ENCODE measurements at places on chromosomes 6 and 20.

DNA sequence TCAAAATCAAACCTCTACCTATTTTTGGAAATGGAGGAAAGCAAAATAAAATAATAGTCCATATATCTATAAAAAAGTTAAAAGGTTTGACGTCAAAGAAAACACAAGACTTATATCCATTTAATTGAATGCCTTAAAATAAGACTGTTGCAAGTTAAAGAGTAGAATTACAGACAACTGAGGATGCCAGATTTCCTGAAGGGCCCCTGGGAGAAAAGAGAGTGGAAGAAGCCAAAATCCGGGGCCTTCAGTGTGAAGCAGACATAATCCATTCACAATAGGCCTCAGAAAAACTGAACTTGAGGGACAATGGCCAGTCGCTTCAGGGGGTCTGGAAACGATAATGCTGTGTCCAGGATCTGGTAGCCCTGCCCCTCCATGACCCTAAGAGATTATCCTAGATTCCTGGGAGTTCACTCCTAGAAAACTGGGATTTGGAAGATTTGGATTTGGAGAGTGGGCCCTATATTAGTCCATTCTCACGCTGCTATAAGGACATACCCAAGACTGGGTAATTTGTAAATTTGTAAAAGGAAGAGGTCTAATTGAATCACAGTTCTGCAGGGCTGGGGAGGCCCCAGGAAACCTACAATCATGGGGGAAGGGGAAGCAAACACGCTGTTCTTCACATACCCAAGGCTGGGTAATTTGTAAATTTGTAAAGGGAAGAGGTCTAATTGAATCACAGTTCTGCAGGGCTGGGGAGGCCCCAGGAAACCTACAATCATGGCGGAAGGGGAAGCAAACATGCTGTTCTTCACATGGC is 94.0 kb upstream of the SLC2A12 start:
- no peak for DNase-seq

GRCh38 chr6:35296931-35297600 is 552 bp upstream of the DEF6 start:
- no peak for DNase-seq

GRCh38 chr6:49563006-49563886 is 12.8 kb downstream of the C6orf141 start:
- DNase-seq = no peak

DNA sequence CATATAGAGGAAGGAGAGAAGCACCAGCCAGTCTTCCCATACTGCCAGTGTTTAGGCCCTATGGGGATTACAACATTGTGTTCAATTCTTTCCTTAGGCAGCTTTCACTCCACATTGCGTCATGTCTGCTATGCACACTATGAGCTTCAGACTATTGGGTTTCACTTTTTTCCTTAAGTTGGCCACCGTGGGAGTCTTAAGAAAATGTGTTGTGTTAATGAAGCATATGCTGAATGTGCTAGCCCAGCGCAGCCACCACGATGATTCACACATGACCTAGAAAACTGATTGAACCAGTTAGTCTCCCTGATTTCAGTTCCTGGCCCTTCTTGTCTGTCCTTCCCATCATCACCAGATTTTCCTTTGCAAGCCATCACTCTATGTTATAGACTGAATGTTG is 21.5 kb downstream of the TUBB2B start:
- DNase-seq = no peak

DNA sequence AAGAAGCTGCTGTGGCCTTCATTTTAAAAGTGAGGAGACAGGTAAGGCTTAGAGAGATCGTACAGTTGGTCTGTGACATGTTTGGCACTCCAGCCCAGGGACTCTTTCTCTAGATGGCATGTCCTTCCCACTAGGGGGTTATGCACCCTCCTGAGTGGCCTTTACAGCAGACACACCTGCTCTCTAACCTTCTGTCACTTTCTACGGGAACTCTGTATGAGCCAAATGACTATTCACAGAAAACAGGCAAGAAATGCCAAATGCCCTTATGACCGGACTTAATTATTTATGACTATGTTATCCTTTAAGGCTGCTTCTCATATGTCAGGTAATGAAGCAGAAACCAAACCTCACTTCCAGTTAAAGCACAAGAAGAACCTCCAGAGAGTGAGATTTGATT is 91.2 kb downstream of the MAP3K5 start:
- no peak for DNase-seq

DNA sequence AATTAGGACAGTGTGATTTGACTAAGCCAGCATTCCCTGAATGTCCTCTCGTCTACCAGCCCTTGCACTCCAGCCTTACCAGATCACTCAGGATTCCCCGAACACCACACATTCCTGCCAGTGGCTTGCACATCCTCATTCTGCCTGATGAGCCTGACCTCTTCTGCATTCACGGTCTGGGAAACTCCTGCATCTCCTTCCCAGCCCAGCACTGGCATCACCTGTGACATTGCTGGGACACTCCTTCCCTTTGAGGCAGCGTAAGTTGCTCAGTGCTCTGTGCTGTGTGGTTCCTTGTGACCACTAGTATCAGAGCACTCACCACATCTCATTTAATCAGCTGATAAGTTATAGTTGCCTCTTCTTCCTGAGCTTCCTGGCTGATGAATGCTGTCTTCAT is 17.3 kb downstream of the NCOA7 start:
- no peak for DNase-seq

DNA sequence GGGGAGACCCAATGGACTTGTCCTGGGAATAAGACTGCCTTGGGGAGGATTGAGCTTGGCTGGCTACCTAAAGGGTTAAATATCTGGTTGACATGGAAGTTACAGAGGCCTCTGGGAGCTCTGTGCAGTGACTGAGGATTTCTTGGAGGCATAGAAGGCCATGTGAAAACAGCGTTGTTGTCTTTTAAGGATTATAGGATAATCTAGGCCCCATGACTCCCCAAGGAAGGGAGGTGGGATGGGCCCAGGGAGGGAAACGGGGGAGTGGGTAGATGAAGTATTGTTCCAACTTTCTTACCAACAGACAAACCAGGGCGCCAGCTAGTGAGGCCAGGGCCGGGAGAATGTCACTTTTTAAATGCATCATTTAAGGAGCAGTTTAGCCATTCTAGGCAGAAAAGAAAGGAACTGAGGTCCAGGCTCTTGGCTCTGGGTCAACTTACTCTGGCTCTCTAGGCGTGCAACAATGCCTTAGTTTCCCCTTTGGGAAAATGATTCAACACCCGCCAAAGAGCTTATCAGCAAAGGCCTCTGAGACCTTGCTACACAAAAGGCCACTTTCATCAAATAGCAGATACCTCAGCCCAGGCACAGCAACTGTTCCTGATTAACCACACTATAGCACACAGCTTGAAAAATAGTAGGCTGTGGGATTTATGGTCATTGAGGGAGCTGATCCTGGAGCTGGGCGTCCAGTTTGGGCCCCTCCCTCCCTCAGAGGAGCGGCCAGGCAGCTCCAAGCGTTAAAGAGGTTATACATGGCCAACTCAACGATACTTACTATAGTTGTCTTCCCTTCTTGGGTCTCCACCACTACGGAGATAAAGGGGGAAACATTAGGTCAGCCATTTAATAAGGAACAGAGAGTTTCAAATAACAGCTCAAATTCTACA is 7.0 kb downstream of the MRPS18A start:
- DNase-seq = no peak

DNA sequence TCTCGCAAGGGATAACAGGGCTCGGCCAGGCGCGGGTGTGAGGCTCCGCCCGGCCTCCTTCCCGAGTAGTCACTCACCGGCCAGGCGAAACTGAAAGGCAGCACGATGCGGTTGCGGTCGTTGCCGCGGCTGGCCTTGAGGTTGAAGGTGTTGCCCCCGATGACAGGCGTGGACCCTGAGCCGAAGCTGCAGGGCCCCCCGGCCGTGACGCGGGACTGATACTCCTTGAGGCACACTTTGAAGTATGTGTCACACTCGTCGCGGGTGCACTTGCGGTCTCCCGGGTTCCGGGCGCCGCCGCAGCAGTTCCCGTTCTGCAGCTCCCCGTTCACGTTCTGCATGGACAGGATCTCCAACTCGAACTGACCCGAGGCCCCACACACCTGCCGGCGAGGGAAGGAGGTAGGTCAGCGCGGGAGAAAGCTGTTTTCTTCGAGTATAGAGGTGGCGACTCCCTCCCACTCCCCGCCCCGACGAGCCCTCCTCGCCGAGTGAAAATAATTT is 1.1 kb downstream of the JAG1 start:
- peak; percentile 10 for DNase-seq

- DNase-seq = no peak
Measured at GRCh38 chr6:118354641-118355040, 193.5 kb upstream of the PLN start.

- DNase-seq = no peak
Measured at GRCh38 chr6:145544041-145544440, 191.3 kb downstream of the EPM2A start.

DNA sequence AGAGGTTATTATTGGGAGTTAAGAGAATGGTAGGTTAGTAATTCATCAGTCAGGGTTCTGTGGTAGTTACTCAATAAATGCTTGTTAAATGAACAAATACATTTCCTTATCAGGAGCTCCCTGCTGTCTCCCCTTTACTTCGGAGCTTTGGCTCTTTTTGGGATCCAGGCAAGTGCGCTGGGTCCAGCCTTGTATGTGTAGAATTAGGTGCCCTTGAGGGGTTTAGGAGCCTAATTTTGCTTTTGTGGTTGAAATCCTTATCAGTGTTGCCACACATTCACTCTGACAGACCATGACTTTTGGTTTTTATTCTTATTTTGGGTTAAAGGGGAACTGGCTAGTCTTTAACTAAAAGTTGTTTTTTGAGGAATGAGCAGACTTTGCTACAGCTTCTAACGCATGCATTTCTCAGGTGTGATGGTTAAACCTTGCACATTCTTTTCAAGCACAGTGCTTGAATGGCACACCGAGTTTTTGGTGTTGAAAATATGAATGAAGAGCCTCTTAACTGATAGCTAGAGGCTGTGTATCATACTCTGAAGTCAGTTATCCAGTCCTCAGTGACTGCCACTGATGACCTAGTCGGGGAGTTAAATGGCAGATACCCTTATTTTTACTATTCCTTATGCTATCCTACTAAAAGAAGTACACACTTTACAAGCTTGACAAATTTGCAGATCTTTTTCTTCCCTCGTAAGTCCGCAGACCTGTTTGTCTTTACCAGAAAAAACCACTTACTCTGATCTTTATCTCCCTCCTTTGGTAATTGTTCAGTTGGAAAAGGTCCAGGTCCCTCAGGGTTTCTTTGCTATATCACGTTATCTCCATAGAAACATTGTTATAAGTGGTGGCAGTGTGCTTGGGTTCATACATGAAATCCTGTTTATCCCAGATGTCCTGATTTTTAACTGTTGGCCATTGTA is 50.7 kb upstream of the PLCG1 start:
- no peak for DNase-seq

DNA sequence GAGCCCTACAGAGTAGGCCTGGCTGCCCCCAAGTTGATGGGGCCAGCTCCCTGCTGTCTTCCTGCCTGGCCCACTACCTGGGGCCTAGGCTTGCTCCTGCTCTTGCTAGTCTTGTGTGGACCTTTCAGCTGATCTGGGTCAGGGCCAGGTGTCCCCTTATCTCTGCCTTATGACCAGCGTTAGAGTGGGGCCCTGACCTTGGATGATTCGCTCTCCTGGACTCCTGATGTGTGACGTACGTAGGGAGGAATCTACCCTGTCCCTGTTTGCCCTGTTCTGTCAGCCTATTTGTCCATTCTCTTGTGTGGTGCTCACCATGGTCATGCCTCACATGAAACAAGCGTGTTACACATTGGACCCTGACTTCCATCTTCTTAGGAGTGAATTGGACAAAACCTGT is 571.8 kb downstream of the QKI start:
- DNase-seq = no peak

GRCh38 chr6:133286765-133287164 is 45.6 kb downstream of the EYA4 start:
- DNase-seq = no peak

DNA sequence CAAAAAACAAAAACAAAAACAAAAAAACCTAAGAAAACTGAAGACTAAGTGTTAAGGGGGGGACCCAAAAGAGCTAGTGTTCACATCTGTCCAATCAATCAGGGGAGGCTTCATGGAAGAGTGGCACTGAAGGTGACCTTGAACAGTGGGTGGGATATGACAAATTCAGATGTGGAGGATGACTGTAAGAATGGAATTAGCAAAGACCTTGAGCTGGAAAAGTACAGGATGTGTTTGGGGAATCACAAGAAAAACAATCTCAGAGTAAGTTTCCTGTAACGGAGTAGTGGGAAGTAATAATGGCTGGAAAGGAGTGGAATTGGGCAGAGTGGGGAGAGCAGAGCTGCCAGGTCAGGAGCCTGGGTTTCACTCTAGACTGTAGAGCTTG is 2.9 kb upstream of the IER3 start:
- no peak for DNase-seq

DNA sequence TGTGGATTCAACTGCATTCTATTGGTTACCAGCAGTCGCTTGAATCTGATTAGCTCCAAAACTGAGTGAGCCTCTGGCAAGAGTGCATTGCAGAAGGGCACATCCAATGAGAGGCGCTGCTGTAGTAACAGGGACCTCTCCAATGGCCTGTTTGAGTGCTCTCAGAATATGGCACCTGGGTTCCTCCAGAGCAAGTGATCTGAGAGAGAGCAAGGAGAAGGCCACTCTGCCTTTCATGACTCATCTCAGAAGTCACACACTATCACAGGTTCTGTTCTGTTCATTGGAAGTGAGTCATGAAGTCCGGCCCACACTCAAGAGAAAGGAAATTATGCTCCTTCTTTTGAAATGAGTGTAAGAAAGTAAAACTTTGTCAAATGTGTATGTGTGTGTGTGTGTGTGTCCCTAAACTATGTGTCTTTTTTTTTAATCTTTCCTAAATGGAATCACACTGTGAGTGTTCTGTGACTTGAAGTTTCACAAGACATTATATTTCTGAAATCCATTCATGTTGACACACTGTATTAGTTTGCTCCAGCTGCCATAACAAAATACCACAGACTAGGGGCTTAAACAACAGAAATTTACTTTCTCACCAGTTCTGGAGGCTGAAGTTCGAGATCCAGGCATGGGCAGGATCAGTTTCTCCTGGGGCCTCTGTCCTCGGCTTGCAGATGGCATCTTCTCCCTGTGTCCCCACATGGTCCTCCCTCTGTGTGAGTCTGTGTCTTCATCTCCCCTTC is 138.3 kb upstream of the CDYL start:
- DNase-seq = no peak

GRCh38 chr6:125955973-125956372 is 597 bp upstream of the HINT3 start:
- DNase-seq = no peak

DNA sequence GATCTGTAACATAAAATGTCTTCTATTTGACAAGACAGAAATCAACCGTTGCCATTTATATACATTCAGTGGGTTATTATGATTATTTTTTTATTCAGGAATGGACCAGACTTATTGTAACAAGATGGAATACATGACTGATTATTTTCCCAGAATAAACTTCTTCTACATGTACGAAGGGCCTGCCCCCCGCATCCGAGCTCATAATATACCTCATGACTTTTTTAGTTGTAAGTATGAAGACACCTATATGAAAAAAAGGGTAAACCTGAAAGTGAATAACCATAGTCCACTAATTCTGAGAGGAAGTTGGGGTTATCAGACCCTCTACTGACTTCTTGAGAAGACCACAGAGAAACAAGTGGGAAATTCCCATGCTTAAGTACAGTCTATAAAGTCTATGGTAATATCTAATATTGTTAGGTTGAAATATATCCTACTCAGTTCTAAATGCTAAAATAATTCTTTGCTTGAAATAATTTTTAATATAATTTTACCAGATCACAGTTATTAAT is 15.9 kb downstream of the OR2A4 start:
- no peak for DNase-seq
